Stimulated activated CD4-positive, alpha-beta T cell treated with anti-CD3 and anti-CD28 coated beads, TNF-alpha, amount 100 ng/mL, for 24 hours (primary cell): ENCODE measurements at places on chromosomes 6 and 20.

DNA sequence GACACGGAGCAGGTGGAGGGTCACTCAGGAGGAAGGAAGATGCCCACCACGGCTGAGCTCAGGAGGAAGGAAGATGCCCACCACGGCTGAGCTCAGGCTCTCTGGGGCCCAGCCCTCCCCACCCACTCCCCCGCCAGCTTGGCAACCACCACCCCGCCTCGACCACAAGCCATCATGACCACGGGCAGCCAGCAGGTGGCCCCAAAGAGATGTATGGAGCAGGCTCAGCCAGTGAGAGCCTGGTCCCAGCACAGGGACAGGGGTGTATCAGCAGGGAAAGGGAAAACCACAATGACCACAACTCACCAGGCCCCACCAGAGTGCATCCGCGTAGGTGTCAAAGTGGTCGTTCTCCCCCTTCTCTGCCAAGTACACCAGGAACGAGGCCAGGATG is 30.4 kb downstream of the KCNQ2 start:
- DNase-seq, result peak; percentile 13

- DNase-seq, result peak; percentile 12
Measured at GRCh38 chr6:2952557-2953095, 18.7 kb downstream of the SERPINB6 start.

GRCh38 chr20:13325796-13326340 is 104.8 kb downstream of the ISM1 start:
- DNase-seq, result no peak

GRCh38 chr20:54084727-54085388 is 14.5 kb upstream of the BCAS1 start:
- DNase-seq, result no peak

DNA sequence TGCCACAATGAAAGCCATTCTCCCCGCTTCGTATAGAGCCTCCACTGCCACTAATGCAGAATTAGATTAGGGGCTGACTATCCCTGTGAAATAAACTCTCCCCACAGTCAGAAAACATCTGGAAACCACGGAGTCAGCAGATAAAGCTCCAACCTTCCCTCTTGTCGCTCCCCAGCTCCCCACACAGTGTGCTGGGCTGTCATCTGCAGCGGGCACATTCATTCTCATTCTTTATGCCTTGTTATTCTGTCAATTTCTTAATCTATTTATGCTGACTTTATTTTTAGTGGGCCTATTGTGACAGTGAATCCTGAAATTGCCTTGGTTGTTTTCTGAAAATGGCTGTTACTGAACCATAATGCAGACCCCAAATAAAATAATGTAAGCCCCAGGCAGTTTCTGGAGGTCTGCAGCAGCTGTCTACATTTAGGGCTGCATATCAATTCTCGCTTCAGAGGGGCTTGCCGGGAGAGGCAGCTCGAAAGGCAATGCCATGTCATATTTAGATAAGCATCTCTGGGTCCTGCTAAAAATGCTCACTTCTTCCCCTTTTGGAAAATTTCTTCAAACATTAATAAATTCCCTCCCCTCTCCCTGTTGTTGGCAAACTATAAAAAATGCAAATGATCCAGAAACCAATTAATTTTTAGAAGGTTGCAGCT is 71.6 kb downstream of the TMEM242 start:
- DNase-seq, result no peak

- DNase-seq, result no peak
Measured at GRCh38 chr6:102493485-102493884, 1100.0 kb downstream of the GRIK2 start.

- no peak for DNase-seq
Measured at GRCh38 chr6:157302736-157303135, 20.6 kb downstream of the TMEM242 start.

- DNase-seq, result no peak
Measured at GRCh38 chr6:12017263-12017662, 5.2 kb downstream of the HIVEP1 start.

- DNase-seq, result peak; percentile 42
Measured at GRCh38 chr6:34182751-34183531, 37.1 kb upstream of the GRM4 start.

- no peak for DNase-seq
Measured at GRCh38 chr6:159972506-159973268, 3.8 kb downstream of the IGF2R start.

GRCh38 chr20:11894062-11894461 is 23.6 kb upstream of the BTBD3 start:
- no peak for DNase-seq

- DNase-seq, result no peak
Measured at GRCh38 chr20:40322941-40323340, 366.1 kb downstream of the MAFB start.
